ENCODE measurements at places on chromosomes 12 and 14. TPM values are rescaled to one million over a fixed set of nuclear protein-coding genes. Genes with fewer than 3 reads are reported as not detected.

Gene DPPA3
- not detected for total RNA-seq

GRCh38 chr12:15896867-15897266 is 14.3 kb upstream of the DERA start:
- no peak for DNase-seq

- no peak for DNase-seq
Measured at GRCh38 chr12:108090107-108090899, 38.8 kb upstream of the WSCD2 start.

DNA sequence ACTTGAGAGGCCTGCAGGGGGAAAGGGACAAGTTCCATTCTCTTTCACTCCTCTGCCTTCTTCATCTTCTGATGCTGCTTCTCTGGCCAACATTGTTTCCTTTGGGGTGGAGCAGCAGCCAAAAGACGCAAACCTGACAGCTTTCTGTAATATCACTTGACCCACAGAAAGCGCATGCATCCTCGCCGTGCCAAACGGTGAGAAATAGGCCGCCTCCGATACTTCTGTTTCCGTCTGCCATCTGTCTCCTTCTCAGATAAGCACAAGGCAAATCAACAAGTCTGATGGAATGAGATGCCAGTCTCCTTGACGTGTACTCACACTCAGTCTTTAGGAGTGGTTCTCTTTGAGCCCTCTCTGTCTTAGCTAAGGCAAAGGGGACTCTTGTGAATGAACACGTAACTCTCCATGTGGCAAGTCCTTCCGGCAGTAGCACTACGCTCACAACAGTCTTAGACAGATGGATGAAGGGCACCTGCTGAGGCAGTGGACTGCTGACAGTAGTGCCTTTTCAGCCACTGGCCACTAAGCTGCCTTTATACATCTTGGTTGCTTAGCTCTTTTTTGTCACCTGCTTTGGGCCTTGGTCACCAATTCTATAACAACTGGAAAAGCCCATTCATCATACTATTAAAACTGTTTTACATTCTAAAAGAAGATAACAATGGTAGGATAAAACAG is 214.1 kb downstream of the FBXL14 start:
- DNase-seq = no peak

DNA sequence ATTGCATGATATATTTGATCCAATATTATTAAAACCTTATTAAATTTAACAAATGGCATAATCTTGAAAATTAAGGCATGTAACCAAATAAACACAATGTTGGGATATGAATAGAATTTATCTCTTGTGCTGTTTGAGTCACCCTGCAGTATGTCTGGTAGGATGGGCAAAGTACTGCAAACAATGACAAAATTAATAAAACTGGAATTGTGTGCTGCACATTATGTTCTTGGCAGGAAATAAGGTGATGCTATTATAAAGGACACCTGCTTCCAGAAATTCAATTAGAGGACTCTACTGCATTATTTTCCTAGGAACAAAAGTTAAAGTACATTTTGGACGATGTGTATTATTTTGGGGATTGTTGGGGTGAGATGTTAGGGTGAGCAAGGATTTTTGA is 132.7 kb downstream of the PPFIA2 start:
- no peak for DNase-seq

DNA sequence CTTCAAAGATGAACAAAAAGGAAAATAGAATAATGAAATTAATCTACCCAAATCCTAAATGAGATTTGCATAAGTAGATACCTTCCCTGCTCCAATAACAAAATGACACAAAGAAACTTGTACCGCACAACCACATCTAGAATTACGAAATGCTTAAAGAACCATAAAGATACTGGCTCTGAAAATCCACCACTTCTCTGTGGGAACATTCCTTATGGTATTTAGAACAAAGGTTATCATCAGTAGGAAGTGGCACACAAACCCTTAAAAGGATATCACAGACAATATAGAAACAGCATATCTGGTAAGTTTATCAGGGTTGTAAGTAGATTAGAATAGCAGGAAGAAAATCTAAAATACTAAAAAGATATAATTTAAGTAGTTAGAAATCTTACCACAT is 11.6 kb downstream of the IAPP start:
- DNase-seq = no peak

- DNase-seq = no peak
Measured at GRCh38 chr14:42671636-42672035, 1065.0 kb downstream of the LRFN5 start.

- DNase-seq = no peak
Measured at GRCh38 chr14:75989134-75989533, 3.6 kb downstream of the IFT43 start.

Gene ADAM20
- total RNA-seq = 0.38 TPM

Gene CLEC4D
- 1.7 TPM for total RNA-seq

GRCh38 chr12:24081092-24081529 is 131.6 kb upstream of the SOX5 start:
- no peak for DNase-seq

Gene RTRAF
- 92.7 TPM for total RNA-seq

- no peak for DNase-seq
Measured at GRCh38 chr14:50795909-50796308, 35.1 kb downstream of the NIN start.

DNA sequence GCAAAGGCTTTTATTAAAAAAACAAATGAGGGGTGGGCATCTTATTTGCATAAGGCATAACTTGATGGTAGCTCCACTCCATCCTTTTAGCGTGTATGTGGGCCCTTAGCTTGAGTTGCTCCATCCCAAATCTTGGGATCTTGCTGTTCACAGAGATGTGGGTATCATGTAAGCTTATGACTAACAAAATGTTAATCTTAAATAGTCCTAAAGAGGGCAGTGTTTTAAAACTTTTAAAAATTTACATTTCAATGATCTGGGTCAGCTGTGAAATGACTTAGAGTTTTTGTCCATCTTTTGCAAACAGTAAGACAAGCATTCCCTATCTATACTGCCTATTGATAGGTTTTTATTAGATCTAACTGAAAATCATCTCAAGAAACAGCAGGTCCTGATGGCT is 86.0 kb downstream of the SLCO1A2 start:
- DNase-seq = no peak

DNA sequence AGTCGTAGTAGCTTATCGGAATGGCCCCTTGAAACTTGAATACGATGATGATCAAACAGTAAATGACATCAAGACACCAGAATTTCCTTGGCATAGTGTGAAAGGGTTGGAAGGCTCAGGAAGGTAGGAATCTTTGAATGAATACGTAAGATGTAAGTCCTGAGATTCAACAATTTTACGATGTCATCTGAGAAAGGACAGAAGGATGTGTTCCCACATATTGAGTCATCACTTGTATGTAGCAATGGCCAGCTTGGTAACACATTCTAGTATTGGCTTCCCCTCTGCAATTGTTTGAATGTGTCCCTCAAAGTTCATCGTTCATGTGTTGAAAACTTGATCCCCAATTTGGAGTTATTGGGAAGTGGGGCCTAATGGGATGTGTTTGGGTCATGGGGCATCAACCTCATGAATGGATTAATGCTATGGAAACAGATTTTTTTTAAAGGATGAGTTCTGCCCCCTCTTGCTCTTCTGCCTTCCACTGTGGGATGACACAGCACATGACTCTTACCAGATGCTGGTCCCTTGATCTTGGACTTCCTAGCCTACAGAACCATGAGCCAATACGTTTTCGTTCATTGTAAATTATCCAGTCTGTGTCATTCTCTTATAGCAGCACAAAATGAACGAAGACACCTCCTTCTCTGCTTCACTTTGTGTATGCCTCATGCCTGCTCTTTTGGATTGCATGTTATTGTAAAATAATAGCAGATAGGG is 284.6 kb downstream of the BCAT1 start:
- DNase-seq = no peak

Gene TMEM229B
- 28.3 TPM for total RNA-seq

Gene NRL
- 2.8 TPM for total RNA-seq

Gene BMP4
- total RNA-seq = not detected

GRCh38 chr14:82482345-82482744 is 948.7 kb upstream of the SEL1L start:
- no peak for DNase-seq

Gene GPR137C
- 1.4 TPM for total RNA-seq

DNA sequence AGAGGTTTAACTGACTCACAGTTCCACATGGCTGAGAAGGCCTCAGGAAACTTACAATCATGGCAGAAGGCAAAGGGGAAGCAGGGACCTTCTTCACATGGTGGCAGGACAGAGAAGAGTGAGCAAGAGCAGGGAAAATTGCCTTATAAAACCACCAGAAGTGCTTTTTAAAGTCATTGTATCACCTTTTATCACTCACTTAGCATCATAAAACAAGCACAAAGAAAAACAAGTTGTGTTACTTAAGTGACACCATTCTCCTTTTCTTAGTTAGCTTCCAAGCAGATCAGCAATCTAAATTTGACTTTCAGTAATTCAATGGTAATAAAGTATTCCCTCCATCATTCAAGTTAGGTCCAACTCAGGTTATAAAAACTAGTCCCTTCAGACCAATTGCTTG is 28.5 kb downstream of the OSBPL8 start:
- no peak for DNase-seq

Gene KCNK13
- total RNA-seq = not detected

- DNase-seq = no peak
Measured at GRCh38 chr12:103012884-103013283, 55.4 kb downstream of the ASCL1 start.

- DNase-seq = no peak
Measured at GRCh38 chr14:72567226-72567625, 326.7 kb downstream of the DPF3 start.

DNA sequence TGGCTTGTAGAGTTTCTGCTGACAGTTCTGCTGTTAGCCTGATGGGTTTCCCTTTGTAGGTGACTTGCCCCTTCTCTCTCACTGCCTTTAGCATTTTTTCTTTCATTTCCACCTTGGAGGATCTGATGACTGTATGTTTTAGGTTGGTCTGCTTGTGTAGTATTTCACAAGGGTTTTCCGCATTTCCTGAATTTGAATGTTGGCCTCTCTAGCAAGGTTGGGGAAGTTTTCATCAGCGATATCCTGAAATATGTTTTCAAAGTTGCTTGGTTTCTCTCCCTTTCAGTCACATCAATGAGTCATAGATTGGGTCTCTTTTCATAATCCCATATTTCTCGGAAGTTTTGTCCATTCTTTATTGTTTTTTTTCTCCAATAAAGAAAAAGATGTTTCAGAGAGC is 11.4 kb downstream of the NOPCHAP1 start:
- no peak for DNase-seq

Gene AVPR1A
- total RNA-seq = 0.16 TPM

DNA sequence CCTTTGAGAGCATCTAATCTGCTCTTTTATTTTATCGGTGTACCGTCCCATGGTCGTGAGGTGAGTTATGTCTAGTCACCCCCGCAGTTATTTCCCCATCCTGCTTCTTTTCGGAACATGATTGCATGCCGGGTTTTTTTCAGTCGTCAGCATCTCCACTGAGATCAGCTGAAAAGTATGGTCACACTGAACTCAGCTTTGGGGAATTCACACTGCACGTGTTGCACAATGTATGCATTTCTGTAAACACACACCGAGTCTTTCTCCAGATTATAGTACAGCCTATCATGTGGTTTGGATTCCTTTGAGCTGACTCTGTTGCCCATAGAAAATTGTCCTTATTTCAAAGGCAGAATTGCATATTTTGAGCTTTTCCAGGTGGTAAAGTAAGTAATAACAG is 24.6 kb downstream of the PLXNC1 start:
- peak; percentile 19 for DNase-seq

- no peak for DNase-seq
Measured at GRCh38 chr12:114562654-114563053, 121.3 kb downstream of the TBX3 start.

Gene ADAMTS20
- not detected for total RNA-seq

DNA sequence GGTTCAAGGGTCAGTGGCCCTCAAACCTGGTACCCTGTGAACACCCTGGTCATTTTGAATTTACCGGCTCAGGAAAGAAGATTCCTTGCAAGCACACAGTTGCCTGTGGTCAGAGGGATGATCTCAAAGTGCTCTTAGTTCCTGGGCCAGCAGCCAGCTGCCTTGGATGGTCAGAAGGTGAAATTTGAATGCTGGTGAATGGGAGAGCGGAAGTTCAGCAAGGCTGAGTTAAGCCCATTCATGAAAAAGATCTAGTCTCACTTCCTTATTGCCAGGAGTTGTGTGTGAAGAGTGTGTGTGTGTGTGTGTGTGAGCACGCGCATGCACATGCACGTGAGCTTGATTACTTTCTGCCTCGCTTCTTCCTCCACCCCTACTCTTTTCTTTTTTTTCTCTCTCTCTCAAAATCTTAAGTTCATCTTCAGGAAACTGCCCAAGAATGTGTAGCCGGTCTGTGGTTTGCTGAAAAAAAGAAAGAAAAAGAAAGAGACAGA is 155.5 kb upstream of the CCND2 start:
- DNase-seq = peak; percentile 65

- DNase-seq = no peak
Measured at GRCh38 chr14:24196071-24197055, 1.1 kb upstream of the TM9SF1 start.

DNA sequence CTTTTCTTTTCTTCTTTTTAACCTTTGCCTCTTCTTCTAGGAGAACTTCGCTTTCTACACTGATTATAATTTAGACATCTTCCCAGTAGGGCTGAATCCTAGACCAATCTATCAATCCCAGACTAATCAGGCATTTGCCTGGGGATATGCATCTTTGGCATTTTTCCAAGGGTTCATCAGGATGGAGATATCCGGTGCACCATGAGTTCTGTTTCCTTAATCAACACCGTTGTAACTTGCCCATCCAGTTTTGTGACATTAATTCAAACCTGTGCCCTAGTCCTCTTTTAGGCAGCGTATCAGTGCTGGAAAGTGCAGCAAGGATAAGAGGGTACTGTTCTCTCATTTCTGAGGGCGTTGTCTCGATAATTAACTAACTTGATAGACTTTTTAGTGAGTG is 617 bp upstream of the MGP start:
- no peak for DNase-seq

Gene ENDOU
- 0.20 TPM for total RNA-seq

DNA sequence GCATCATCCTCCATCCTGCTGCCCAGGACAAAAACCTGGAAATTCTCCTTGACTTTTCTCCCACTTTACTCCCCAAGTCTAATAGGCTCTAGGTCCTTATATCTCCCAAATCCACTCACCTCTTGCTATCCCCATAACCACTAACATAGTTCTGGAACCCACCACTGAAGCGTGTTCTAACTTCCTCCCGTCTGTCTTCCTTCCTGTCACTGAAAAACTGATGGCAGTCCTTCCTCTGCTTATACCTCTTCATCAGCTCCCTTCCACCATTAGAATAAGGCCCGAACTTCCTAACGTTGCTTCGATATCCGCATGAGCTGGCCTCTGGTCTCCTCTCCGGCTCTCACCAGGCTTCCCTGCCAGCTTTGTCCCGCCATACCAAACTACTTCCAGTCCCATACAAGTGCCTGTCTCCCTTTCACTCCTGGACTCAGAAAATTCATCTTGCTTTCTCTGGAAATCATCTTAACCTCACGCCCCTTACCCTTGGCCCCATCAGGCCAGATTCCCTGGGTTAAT is 63.0 kb upstream of the BCL2L14 start:
- no peak for DNase-seq

DNA sequence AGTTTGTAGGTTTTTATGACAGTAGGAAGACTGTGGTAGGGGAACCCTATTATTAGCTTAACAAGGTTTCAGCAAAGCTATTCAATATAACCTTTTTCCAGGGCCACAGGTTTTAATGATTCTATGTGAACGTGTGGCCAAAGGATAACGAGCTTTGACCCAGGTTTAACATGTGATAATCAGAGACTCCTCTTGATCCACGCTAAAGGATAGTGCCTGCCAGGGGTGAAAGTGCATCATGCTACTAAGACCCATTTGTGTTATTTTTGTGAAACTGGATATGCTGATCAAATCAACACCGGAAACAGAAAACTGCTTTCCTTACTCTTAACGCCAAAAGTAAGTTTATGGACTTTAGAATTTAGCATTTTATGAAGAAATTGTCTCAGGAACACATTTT is 909 bp upstream of the TAOK3 start:
- no peak for DNase-seq

Gene ADGRD1
- total RNA-seq = 3.9 TPM

Measured in natural killer cell (primary cell).